Activated T-helper 1 cell treated with anti-CD3 and anti-CD28 coated beads, Interleukin-2, amount 50 U/mL, for 16 hours (primary cell): ENCODE measurements at places on chromosomes 2 and 18.

GRCh38 chr2:54341656-54342055 lies 85.6 kb upstream of the TSPYL6 start:
- DNase-seq = no peak

GRCh38 chr2:218036371-218036770 lies 32.7 kb upstream of the RUFY4 start:
- DNase-seq = no peak

GRCh38 chr18:45621061-45621511 lies 5.8 kb downstream of the SLC14A2 start:
- DNase-seq = peak; percentile 8

- DNase-seq = no peak
Observed at GRCh38 chr2:99878581-99879350, 263.6 kb downstream of the AFF3 start.

DNA sequence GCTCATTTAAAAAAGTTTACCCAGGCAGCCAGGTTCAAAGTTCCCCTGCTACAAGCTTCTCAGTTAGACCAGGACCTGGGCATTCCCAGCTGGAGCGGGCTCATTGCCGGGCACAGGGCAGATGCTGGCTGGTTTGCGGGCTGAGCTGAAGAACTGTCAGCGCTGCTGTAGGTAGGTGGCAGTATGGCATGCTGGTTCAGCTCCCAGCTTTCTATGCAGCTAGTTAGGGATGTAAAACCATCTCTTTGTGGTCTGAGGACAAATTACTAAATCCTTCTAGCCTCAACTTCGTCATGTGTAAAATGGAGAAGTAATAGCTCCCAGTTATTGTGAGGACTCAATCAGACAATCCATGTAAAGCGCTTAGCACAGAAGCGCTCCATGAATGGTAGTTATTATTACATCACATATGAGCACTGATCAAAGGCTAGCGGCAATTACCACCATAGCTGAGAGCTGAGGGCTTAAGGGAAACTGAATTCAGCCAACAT lies 2.4 kb upstream of the LDLRAD4 start:
- peak; percentile 20 for DNase-seq

- no peak for DNase-seq
Observed at GRCh38 chr18:55587418-55588110, 428 bp downstream of the TCF4 start.

- no peak for DNase-seq
Observed at GRCh38 chr2:190693533-190694232, 44.8 kb downstream of the NAB1 start.

DNA sequence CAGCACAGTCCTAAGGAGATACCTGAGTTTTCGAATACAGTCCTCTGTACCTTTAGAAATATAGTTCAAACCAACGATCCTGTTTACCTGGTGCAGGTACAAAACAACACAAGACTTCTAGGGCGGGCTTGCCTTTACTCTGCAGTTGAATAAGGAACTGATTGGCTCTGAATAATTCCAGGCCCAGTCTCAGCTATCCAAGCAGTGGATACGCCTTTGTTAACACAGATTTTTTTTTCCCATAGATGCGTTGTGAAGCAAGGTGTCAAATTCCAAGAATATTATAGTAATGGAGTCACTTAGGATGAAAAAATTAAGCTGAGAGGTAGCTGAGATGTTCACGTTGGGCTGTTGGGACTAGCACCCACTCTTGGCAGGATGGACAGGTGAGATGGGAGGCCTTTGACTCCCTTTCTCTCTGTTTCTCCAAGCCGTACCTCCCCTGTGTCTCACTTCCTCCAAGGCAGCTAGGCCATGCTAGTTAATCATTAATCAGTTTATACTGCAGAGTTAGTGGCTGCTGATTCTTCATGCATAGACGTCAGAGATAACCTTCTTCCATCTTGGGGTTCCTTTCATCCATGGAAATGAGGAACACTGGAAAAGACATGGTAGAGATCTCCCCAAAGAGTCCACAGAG lies 380.8 kb upstream of the ACVR2A start:
- no peak for DNase-seq

- DNase-seq = no peak
Observed at GRCh38 chr2:118014492-118014824, 588 bp upstream of the CCDC93 start.

GRCh38 chr2:69847068-69847828 lies 17.8 kb downstream of the GMCL1 start:
- no peak for DNase-seq

DNA sequence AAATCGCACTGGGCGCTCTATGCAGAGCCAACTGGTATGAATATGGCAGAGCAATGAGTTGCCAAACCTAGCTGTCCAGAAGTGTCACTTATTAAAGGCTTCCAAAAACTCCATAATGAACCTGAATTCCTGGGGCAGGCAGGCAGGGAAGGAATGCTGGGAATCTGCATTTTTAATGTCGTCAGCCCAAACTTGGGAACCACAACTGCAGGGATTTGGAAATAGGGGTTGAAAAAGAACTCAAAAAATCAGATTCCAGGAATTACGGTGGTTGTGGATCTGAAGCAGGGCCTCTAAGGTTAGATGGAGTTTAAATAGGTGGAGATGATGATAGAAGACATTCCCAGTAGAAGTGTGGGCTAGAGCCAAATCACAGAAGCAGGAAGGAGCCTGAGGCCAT lies 15.0 kb downstream of the NCKAP5 start:
- DNase-seq = no peak

- no peak for DNase-seq
Observed at GRCh38 chr2:180016937-180017336, 9.8 kb upstream of the CWC22 start.

- no peak for DNase-seq
Observed at GRCh38 chr18:74906184-74906583, 302.8 kb downstream of the PTGR3 start.

DNA sequence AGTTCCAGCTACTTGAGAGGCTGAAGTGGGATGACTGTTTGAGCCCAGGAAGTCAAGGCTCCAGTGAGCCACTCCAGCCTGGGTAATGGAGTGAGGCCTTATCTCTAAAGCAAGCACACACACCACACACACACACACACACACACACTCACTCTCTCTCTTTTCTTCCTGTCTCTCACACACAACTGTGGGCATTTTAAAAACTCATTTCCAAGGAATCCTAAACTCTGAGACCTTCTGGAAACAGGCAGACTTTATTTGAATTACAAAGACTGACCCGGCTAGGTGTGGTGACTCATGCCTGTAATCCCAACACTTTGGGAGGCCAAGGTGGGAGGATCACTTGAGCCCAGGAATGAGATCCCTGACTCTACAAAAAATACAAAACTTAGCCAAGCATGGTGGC lies 21.3 kb downstream of the WDSUB1 start:
- no peak for DNase-seq

- no peak for DNase-seq
Observed at GRCh38 chr2:73021371-73022010, 50.0 kb downstream of the SFXN5 start.

GRCh38 chr18:57730146-57730545 lies 73.0 kb downstream of the ATP8B1 start:
- no peak for DNase-seq

DNA sequence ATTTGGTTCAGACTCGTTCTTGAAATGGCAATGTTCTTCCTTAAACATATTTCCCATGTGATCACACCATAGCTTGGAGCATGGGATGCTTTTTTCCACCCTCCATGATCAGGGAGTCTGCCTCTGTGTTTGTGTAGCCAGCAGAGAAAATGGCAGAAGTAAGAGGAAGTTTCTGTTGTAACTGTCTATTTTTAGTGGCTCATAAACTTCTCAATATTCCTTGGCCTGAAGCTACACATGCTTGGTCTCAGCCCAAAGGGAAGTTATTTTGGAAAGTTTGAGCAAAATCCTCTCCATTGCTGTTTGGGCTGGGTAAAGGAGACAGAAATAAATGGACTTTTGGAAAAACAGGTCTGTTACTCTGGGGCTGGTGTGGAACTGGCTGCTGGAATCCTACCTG lies 33.4 kb upstream of the ITGA6 start:
- no peak for DNase-seq

DNA sequence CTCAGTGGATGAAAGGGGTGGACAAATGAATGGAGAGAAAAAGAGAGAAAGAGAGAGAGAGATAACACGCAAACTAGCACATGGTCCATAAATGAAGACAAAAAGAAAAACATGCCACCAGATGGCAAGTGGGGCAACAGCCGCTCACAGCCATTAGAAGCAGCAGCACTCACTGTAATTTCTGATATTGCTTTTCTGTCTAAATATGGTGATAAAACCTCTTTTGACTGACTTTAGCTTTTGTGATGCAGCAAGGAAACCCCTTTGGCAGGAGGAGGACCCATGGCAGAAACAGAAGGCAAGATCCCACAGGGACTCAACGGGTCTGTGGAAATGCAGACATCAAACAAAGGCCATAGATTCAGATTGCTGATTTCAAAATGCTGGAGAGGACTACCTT lies 88.0 kb upstream of the CDH20 start:
- DNase-seq = no peak

DNA sequence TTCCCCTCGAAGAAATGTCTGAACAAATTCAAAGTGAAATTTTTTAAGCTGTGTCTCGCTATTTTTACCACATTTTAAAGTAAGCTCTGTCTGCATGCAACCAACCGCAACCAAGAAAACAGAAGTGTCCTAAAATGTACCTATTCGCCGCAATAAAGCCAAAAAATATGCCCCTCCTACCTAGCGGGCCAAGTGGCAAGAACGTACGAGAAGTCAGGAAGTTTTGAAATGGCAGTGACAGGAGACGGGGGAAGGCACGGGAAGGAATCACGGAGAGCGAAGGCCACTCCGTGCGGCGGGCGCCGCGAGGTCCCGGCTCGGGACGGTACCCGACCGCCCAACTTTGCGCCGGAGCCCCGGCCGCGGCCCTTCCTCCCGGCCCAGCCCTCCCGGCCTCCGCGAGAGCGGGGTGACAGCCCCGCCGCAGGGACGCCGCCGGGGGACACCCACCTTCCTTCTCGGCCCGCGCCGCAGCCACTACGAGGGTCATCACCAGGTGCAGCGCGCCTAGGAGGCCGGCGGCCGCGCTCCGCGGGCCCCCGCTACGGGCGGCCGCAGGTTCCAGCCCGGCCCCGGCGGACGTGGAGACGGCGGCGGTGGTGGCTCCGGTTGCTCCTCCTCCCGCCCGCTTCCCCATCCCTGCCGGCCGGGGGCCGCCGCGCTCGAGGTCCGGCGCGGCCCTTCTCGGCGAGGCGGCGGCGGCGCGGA lies 568 bp downstream of the TMEM131 start:
- no peak for DNase-seq

- DNase-seq = no peak
Observed at GRCh38 chr18:398935-399630, 101.4 kb downstream of the COLEC12 start.

DNA sequence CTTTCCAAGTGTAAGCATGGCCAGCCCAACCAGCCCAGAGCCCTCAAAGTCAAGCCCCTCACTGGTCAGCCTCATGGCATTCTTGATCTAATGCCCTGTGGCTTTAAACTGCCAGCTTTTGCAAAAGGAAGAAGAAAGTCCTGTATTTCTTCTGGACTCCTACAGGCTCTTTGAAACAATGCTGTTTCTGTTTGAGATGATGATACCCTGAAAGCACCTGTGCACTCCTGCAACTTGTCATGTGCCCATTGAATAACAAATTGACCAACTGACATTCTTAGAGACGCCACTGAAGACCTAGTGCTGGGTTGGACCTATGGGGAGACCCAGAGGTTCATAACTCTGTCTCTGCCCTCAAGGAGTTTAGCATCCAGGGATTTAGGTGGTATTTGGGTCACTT lies 82.0 kb upstream of the MSH2 start:
- DNase-seq = no peak

DNA sequence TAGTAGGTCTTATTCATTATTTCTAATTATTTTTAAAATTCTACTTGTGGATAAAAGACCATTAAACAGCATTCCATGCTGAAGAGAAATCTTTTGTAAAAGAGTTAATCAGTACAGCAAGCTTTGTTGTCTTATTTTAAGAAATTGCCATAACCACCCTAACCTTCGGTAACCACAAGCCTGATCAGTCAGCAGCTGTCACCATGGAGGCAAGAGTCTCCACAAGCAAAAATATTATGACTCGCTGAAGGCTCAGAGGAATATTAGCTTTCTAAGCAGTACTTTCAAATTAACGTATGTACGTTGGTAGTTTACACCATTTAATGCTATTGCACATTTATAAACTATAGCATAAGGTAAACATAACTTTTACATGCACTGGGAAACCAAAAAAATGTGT lies 650.5 kb upstream of the LINC00305 start:
- DNase-seq = no peak

- no peak for DNase-seq
Observed at GRCh38 chr2:237171396-237171795, 85.7 kb downstream of the COPS8 start.

GRCh38 chr18:49016648-49017539 lies 66.1 kb upstream of the SMAD7 start:
- no peak for DNase-seq

- DNase-seq = no peak
Observed at GRCh38 chr18:57209713-57210106, 62.8 kb downstream of the BOD1L2 start.

DNA sequence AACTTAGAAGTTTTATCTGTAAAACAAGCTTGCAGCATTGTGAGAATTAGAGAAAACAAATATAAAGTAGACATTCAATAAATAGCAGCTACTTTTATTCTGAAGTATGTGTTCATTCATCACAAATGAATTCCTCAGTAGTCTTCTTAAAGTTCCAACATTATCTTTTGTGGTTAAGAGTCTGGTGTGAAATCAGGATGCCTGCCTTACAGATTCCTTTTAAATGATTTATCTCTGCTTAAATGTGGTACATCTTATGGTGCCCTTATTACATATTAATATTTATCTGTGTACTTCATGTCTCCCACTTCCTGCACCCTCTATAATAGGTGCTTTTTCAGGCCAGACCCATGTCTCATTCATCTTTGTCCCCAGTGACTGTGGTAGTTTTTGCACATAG lies 595.0 kb downstream of the STK39 start:
- DNase-seq = no peak

DNA sequence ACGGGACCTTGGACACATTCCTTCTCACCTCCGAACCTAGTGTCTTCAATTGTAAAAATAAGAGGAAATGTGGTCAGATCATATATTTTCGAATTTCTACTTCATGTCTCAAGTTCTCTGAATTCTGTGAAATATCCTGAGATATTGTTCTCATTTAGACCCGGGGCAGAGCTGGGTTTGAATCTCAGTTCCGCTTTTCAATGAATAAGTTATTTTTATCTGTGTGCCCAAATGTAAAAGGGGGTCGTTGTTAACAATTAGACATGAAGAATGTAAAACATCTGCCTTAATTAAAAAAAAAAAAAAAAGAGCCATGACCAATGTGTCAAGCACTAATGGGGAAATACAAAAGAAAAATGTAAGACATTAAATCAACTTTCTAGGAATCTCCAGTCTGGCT lies 48.9 kb upstream of the BCL11A start:
- no peak for DNase-seq

DNA sequence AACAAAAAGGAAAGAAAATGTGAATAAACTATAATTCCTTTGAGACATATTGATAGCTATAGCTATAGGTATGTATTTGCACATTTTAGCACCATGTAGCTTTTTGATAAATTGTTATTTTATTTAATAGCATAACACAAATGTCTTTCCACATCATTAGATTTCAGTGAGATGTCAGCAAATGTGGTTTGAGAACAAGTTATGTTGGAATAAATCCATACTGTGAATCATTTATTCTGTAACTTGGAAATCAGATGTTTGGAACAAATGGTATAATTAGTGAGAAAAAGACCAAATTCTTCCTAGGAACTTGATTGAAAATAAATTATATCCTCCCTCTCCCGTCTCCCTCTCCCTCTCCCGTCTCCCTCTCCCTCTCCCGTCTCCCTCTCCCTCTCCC lies 62.8 kb downstream of the NABP1 start:
- no peak for DNase-seq
